ENCODE measurements at places on chromosomes 1 and 21. TPM values are rescaled to one million over a fixed set of nuclear protein-coding genes. Genes with fewer than 3 reads are reported as not detected.

DNA sequence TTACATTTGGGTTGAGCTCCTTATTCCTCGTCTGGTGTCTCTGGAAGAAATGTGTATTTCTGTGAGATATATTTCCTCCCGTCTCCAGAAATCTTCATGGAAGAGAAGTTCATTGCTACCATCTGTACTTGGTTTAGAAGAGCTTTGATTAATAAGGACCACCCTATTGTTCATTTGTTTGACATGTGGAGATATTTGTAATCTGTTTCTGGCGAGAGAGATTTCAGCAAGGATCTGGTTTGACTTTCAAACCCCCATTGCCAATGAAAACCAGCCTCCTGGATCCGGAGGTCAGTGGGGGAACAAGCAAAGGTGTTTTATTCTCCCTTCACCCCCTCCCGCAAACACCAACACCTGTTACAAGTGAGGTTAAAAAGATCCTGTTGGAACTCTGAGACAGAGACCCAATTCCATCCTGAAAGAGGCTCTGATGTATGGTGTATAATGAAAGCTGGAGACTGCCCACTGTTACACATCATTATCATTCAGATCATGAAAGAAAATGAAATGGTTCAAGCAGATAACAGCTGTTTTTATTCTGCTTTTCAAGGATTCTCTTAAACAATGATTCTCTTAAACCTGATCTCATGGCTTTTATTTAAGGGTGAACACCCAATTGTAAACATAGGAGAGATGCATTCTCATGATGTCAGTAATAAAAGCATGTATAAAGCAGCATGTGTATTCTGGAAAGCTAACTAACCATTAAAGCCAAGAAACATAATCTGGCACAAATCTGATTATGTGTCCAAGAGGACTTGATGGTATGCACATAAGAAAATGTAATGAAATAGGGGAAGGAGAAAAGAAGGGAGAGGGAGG, 393.5 kb upstream of the ADGRL2 start:
- no peak for DNase-seq

DNA sequence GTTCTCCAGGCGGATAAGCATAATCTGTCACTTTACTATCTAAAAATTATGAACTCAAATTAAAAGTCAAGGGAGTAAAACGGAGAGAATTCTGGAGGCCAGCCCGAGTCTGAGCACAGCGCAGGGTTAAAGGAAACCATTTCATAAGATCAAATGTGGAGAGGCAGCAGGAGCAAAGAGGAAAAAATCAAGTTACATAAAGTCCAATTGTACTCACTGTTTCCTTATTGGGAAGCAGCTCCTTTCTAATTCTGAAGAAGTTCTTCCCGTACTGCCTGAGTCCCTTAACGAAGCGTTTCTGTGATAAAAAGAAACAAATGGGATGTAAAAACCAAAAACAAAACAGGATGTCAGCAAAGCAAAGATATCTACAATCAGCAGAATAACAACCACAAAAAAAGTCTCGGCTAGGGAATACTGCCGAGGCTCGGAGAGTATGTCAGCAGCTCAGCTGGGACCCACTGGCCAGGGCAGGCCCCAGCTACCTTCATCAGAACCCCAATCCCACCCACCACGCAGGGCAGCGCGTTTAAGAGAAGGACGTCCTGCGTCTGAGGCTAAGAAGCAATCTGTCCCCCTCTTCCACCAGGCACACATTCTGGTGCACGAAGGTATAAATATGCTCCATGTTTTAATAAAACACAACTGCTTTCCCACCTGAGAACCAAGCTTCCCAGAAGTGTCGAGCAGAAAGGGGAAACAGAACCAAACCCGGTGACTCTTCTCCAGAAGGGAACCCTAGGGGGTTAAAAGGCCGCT, 104.8 kb downstream of the SLC45A1 start:
- DNase-seq: no peak

GRCh38 chr1:29368936-29369932, 132.9 kb downstream of the PTPRU start:
- no peak for DNase-seq

GRCh38 chr1:22406722-22407495, 44.7 kb upstream of the ZBTB40 start:
- DNase-seq: no peak

DNA sequence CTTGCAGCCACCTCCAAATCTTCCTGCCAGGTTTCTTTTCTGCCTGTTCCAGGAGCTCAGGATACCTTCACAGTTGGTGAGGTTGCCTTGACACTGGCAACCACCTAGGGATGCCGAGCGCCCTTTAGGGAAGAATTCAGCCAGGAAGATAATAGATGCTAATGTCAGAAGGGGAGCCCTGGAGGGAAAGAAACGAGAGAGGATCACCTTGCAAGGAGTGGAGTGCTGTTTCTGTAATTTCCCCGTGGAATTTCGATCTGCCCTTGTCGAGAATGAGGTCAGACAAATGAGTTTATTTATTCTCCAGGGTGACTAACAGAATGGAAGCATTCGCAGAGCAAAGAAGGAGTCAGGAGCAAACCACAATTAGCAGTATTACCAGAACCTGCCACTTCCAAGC, 315.8 kb upstream of the KAZN start:
- DNase-seq: no peak

DNA sequence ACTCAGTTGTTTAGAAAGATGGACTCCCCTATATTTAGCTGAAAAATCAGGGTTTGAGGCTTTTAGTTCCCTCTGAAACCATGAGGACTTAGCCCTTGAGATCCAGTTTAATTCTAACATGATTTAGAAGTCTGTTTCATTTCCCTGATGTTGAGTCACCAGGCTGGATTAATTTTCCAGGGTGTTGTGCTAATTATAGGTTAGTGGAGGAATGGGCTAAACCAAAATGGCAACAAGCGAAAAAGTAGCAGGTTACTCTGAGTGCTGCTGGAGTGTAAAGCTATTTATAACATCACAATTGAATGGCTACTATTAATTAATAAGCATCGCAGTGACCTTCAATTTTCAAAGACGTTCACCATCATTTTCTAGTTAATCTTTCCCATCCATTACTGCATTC, 15.5 kb upstream of the USP24 start:
- DNase-seq: no peak

DNA sequence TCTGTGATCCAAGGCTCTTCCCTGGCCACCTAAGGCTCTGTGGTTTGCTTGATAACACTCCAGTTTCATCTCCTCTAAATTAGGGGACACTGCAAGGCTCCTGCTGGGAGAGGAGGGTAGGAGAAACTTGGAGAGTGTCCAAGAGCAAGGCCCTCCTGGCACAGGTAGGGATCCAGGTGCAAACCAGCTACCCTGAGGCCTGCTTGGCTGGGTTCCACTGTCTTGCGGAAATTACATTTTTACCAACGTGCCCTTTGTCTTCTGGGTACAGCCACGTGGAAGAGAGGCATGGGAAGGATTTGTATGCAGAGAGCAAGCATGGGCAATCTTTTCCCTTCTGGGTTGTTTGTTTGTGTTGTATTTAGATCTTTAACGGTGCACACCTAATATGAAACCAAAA, 132.5 kb downstream of the PRDM2 start:
- DNase-seq: no peak

DNA sequence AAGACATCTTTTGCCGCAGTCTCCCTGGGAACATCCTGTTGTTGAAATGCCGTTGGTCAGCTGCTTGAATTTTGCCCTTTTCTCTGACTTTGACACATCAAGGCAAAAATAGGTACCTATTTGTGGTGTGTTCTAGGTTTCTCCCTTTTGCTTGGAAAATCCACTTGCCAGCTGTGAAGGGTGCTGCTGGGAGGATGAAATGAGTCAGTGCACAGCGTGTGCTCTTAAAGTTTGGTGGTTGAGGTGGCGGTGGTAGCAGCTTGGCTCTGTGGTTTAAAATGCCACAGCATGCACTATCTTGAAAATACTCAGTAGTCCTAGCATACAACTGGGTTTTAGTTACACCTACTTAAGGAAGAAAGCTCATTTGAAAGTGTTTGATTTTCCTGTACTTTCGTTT, 183.8 kb downstream of the DHRS3 start:
- DNase-seq: peak; percentile 65

DNA sequence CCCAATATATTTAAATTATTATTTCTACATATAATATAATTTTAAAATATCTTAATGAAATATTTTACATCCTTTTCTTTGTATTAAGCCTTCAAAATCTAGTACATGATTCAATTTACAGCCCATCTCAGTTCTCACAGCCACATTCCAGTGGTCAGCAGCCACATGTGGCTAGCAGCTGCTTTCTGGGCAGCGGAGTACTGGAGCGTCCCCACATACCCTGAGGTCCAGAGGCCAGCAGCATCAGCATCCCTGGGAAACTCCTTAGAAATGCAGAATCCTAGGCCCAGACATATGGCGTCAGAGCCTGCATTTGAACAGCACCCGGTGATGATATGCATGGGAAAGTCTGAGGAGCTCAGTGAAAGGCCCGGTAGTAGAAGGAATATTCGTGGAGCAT, 8.6 kb upstream of the LHX4 start:
- no peak for DNase-seq

- DNase-seq: no peak
Observed at GRCh38 chr1:110235834-110236682, 25.9 kb downstream of the KCNC4 start.

DNA sequence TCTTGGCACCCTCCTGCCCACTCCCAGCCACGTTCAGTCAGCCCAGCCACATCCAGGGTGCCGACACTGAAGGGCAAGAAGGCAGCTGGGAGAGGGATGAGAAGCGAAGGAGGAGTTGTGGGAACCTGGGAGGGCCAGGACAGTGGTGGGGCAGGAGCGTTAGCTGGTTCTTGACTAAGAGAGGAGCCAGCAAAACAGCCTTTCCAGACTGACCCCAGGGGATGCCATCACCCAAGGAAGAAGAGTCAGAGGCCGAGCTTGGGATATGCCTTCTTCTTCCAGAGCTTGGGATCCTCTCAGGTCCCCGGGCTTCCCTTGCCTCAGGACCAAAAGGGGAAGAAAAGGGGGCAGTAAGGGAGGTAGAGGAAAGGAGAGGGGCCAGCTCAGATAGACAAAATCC, 7.2 kb downstream of the INKA2 start:
- no peak for DNase-seq

DNA sequence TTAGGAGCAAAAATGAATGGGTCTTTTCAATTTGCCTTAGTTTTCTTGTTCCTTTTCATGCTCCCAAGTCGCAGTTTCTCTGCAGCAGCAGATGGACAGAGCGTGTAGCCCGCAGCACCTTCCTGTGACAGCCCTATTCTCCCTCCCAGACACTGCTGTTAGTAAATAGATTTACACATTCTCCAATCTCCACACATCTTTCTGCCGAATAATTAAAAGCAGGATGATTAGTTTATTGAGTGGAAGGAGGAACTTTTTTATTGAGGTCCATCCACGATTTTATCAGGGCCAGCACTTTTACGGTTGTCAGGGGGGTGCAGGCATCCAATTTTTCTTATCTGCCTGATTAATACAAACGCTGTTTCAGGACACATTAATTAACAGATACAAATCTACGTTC, 98.2 kb upstream of the USH2A start:
- DNase-seq: no peak

GRCh38 chr1:61280452-61280851, 198.1 kb downstream of the NFIA start:
- DNase-seq: no peak

GRCh38 chr1:202958544-202959275, 598 bp upstream of the ADIPOR1 start:
- no peak for DNase-seq

DNA sequence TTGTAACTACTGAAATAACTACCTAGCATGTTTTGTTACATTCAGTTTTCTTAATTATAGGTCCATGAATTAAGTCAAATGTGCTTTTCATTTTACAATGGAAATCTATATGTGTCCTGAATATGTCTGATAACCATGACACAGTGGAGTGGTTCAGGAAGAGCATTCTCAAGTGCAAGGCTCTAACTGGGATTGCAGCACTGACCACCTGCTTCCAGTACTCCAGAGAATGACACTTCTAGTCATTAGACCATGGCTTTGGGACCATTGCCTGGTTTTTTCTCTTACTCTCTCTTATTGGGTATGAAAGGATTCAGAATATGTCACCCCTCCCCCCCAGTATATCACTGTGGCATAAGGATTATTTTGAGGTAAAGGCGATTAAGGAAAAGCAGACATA, 204.9 kb upstream of the CACYBP start:
- DNase-seq: no peak

GRCh38 chr1:54557671-54558355, 9.8 kb downstream of the ACOT11 start:
- DNase-seq: no peak

DNA sequence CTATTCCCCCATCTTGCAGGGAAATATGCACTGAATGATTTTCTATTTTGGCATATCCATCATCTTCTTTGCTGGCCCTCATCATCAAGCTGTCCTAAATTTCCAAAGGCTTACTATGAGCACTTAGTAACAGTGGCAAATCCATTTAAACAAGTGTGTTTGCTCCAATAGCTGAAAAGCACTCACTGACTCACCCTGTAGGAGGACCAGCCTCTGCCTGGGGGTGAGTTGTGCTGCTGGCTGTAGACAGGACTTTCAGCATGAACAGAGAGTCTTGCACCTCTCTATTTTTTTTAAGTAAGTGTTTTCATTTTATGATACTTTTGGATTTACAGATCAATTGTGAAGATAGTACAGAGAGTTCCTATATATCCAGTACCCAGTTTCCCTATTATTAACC, 97.3 kb downstream of the SLC35F3 start:
- DNase-seq: no peak

- DNase-seq: no peak
Observed at GRCh38 chr1:70970407-70970806, 77.2 kb downstream of the PTGER3 start.

GRCh38 chr21:31092832-31093625, 54.8 kb upstream of the KRTAP19-8 start:
- no peak for DNase-seq

DNA sequence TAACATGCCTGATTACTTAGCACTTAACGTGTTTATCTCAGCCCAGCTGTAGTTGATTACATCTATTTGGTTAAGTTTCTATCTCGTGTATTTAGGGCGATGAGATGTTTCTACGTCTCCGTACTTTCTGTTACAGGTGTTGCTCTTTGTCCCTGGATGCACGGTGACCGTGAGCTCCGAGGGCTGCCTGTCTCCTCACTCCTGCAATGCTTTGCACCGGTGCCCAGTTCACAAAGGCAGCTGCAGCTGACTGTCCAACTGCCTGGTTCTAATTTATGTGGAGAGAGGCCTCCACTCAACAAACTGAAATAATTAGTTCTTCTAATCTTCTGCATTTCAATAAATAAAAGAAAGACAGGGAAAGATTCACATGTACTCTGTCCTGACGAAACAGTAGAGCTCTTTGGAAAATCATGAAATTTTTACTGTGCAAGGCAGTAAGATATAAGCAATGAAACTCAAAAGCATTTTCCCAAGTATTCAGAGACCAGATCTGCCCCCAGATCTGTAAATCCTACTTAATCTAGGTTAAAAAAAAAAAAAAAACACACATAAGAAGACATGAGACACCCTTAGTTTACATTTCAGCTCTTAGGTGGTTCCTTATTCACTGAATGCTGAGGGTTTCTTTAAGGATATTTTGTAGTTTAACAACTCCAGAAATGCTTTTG, 108.2 kb downstream of the TGFBR3 start:
- DNase-seq: no peak

GRCh38 chr1:23384312-23385058, 14.8 kb upstream of the ZNF436 start:
- DNase-seq: no peak

LAMC2 gene
- 0.16 TPM for total RNA-seq

KRTAP7-1 gene
- not detected for total RNA-seq

RXRG gene
- total RNA-seq: 0.31 TPM

GPR3 gene
- not detected for total RNA-seq

LCA5L gene
- total RNA-seq: not detected

INAVA gene
- 1.4 TPM for total RNA-seq

All from occipital lobe (tissue), 3 donors.